ENCODE measurements at places on chromosomes 2 and 18. TPM values are rescaled to one million over a fixed set of nuclear protein-coding genes. Genes with fewer than 3 reads are reported as not detected.

DNA sequence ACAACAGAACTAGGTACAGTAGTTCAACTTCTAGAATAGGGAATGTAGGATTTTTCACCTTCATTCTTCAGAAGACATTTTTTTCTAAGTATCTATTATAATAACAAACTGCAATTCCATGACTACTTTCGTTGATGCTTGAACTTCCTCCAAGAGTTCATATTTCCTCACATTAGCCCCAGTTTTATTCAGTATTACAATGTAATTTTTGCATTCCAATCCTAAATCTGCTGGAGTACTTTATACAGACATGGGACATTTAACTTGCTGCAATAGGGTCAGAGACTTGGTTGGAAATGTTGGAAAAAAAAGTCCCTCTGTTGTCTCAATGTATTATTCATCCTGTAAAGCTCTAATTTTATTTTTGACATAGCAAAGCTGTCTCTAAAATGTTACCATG is 19.6 kb upstream of the FTCDNL1 start:
- DNase-seq, result no peak

DNA sequence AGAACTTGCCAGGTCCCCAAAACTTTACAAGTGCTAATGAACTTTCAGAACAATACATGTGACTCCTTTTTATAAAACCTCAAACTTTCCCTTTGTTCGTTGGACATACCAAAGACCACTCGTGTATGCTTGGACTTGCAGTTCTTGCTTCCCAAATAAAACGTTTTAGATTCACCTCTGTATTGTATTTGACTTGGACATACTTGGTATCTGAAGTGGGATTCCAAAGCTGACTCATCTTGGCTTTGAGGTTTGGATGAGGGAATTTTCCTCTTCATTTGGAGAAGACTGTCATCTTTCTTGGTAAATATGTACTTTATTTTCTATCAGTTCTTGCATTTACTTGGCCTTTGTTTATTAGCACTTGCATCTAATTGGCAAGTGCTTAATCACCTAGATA is 8.0 kb upstream of the CYB5A start:
- no peak for DNase-seq

The RFTN2 gene
- 0.83 TPM for polyA plus RNA-seq

GRCh38 chr2:241991299-241991698 is 121.8 kb downstream of the RTP5 start:
- DNase-seq, result no peak

The SEPTIN2 gene
- polyA plus RNA-seq, result 114 TPM

DNA sequence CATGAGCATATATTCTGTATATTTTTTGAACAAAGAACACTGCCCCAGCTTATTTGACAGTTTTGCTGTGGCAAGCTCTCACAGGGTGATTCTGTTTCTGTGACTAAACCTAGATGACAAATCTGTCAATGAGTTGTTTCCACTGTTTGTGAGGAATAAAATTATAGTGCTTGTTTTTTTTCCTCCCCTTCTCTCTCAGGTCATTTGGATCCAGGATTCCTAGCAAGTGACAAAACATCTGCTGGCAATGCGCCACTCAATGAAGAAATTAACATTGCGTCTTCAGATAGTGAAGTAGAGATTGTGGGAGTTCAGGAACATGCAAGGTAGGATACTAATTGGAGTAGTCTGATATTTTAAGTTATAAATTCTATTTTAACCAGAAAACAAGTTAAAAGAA is 149.3 kb downstream of the HAUS1 start:
- DNase-seq, result no peak

GRCh38 chr2:192438239-192438638 is 243.5 kb upstream of the TMEFF2 start:
- DNase-seq, result no peak

- DNase-seq, result no peak
These were observed 69.0 kb upstream of the ASAP2 start for GRCh38 chr2:9137379-9138150.

The ANKRD62 gene
- not detected for polyA plus RNA-seq

DNA sequence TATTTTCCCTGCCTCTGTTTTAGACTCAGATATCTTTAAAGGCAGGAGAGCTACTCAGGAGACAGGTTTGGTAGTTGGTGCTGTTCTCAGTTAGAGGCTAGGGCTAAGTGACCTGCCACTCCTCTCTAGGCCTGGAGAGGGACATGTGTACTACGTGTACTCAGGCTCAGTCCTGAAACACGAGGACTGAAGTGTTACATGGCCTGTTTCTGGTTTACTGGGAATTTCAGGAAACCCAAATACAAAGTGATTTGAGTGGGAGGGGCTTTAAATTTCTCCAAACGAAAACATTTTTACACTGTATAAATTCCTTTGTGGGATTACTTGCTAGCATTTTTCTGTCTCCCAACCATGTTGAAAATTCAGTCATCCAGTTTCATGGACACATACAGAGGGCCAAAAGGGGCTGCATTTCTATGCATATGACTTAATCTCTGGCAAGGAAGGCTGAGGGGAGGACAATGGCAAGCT is 343.3 kb downstream of the CYP26B1 start:
- DNase-seq, result peak; percentile 66

GRCh38 chr2:196249171-196249570 is 77.8 kb upstream of the STK17B start:
- no peak for DNase-seq

GRCh38 chr2:104462731-104463130 is 391.2 kb upstream of the POU3F3 start:
- no peak for DNase-seq

DNA sequence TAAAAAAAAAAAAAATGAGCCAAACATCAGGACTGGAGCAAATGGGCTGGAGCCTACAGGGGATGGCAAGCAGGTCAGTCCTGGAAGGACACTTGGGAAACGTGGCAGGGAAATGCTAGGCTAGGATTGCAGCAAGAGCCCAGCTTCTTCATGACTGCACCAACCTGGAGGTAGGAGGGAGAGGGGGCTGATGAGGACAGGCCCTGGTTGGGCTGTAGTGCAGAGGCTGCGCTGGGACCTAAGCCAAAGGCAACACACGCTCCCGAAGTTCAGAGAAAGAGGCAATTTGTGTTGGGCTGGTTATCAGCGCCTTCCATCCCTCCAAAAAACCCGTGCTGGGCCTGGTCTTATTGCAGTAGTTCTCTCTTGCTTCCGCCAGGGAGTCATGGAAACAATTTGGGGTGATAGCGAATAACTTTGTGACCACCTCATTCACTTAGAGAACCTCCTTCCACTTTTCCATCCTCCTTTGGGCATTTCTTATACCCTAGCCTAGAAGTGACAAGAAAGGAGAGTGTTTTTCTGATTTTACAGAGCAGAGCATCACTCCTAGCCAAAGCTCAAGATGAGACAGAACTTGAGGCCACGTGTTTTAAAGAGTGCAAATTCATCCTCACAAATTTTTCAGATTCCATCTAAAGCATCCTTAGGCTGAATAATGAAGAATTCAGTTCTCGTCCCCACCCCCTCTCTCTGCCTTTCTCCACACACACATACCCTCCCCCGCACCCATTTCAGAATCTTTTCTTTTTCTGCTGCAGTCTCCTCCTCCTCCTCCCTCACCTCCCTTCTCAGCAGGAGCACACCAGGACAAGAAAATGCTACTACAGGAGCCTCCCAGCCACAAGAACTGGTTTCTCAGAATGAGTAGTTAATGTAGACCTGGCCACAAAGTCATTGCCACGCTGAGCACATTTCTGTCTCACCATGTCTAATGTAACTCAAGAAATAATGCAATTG is 82.5 kb upstream of the STPG4 start:
- DNase-seq, result peak; percentile 85

- no peak for DNase-seq
These were observed 194.3 kb upstream of the ARL4C start for GRCh38 chr2:234691214-234691575.

DNA sequence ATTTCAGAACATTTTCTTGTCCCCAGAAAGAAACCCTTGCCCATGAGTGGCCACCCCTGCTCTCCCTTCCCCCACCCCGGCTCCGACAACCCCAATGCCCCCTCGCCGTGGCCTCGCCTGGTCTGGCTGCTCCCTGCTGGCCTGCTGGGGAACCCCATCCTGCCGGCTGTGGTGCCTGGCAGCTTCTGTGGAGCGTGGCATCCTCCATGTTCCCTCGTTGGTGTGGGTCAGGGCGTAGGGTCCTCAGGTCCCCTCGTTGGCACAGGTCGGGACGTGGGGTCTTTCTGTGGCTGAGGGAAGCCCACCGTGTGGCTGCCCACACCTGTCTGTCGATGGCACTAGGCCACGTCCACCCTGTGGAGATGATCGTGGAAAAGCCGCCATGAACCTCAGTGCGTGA is 61.9 kb downstream of the NFATC1 start:
- DNase-seq, result no peak

The MYOM1 gene
- 0.61 TPM for polyA plus RNA-seq

The RAB11FIP5 gene
- 10.0 TPM for polyA plus RNA-seq

The SCN7A gene
- polyA plus RNA-seq, result 7.5 TPM

DNA sequence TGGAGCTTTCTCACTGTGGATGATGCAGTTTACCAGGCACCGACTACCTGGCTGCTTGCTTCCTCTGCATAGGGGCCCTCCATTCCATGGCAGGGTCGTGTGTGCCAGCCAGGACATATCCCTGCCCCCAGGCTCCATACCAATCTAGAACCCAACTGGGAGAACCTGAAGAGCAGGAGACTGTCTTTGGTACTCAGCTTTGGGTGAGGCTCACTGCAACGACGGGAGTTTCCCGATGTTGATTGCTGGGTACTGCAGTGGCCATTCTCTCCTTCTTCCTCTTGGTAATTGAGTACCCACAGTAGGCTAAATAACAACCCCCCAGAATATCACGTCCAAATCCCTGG is 133.3 kb upstream of the SERTAD2 start:
- DNase-seq, result no peak

GRCh38 chr18:8412117-8412516 is 197.1 kb upstream of the RAB12 start:
- DNase-seq, result no peak

GRCh38 chr2:2704428-2705090 is 373.5 kb upstream of the MYT1L start:
- no peak for DNase-seq

- peak; percentile 9 for DNase-seq
These were observed 175.6 kb downstream of the SUCLG1 start for GRCh38 chr2:84283506-84283905.

The PPP1R1C gene
- 1.2 TPM for polyA plus RNA-seq

The PLGLB1 gene
- 0.72 TPM for polyA plus RNA-seq

DNA sequence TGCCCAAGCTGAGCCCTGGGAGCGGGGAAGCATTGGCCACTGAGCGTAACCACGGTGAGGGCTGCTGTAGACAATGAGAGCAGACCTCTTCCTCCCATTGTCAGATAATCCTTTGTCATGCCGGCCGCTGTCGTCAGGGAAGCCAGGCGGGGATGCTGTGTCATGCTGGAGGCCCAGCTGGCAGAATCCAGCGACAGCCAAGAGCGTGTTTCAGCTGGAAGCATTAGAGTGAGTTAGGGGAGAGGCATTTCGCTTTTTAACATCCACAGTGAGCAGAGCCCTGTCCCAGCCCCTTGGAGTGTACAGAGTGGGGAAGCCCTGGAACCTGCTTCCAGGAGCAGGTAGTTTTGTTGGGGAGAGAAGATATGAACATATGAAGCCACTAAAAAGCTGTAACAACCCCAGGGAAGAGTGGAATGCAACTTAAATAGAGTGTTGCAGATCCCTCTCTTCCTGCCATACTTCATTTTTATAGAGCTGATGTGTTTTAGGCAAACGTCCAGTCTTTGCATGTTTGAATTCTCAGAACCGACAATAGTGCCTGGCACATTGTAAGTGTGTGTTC is 7.0 kb downstream of the CTIF start:
- DNase-seq, result peak; percentile 88

GRCh38 chr2:142422041-142422440 is 291.2 kb upstream of the LRP1B start:
- DNase-seq, result no peak

- DNase-seq, result no peak
These were observed 175.0 kb upstream of the FBXO11 start for GRCh38 chr2:48081317-48081628.

DNA sequence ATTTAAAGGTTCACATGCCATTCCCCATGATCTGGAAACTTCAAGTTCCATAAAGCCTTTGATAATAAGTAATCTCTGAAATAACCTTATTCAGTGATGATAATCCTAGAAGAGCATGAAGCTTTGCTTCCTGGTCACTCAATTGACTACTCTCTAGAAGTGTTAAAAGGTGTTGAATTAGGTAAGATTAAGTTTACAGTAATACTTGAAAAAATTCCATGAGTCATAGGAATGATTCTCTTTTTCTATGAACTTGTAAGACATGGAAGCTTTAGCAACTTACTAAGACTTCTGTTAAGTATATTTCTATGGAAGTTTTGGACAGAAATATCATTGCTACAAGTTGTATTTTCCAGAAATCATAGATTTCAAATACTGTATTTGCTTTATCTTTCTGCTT is 100.6 kb downstream of the MYO1B start:
- DNase-seq, result no peak

DNA sequence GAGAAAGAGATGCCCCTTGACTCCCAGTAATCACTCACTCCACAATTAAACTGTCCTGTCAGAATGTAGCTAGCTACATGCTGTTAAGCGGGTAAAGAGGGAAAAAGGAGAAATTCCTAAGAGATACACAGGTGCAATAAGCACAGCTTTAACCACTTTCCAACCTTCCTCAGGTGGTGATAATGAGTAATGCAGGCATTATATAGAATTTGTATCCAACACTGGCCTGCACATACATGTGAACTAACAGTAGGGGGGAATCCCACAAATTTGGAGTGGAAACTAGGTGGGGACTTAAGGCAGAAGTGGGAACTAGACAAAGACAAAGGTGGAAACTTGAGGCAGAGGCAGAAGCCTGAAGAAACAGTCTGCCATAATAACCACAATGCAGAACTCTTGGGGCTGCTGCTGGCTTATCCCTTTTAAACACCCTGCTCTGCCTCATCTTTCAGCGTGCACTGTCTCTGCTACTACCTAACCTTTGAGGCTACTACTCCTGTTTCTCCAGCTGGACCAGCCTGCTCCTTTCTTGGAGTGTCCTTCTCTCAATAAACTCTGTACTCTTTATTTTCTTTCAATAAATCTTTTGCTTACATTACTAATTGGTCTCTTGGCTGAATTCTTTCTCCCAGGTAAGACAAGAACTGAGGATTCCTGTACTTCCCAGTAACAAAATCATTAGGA is 259.7 kb downstream of the PDE11A start:
- no peak for DNase-seq

DNA sequence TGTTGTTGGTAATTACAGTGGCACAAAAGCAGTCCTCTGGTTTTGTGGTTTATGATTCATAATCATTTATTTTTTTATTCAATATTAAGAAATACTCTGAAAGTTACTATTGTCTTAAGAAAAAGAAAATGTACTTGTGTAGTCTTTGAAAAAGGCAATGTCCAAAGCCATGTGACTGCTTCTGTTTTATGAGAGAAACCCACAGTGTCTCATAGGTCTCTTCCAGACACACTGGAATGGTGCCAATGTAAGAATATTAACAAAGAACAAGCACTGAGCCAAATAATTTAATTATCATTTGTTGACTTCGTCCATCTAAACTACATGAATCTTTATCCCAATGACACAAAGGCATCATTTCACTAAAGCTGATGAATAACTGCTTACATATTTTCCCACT is 62.5 kb downstream of the RPRM start:
- DNase-seq, result peak; percentile 4

The THSD7B gene
- polyA plus RNA-seq, result 0.04 TPM
